Daoy (cell line): ENCODE measurements at places on chromosomes 3 and 15.
A peak's percentile ranks its signal among the peaks of the same experiment; 100 is the strongest.

DNA sequence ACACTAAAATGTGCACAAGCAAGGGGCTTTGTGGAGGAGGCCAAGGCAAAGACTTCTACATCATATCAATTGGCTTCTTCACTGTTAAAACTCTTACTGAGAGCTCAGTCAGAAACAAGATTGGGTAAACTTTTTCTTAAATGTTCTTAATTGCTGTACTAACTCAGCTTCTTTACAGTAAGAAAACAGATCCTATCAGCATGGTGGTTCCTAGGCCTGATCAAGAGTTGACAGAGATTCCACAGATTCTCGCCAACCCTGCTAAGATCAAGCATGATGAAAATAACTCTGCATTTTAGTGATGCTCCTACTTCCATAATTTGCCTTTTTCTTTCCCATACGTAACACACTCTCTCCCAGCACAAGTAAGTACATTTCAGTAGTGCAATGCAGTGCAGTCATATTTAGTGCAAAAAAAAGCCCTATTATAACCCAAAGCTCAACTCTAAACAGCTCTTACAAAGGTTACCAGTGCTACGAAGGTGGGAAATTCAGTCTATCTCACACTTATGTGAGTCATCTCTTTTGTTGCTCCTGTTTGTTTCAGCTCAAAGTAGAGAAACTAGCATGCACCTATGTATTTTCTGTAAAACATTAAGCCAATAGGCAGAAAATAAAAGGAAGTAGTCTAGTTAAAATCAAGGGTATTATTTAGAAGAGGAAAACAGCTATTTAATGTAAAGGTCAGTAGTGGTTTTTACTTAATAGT is 29.9 kb downstream of the TIGIT start:
- no peak for DNase-seq

DNA sequence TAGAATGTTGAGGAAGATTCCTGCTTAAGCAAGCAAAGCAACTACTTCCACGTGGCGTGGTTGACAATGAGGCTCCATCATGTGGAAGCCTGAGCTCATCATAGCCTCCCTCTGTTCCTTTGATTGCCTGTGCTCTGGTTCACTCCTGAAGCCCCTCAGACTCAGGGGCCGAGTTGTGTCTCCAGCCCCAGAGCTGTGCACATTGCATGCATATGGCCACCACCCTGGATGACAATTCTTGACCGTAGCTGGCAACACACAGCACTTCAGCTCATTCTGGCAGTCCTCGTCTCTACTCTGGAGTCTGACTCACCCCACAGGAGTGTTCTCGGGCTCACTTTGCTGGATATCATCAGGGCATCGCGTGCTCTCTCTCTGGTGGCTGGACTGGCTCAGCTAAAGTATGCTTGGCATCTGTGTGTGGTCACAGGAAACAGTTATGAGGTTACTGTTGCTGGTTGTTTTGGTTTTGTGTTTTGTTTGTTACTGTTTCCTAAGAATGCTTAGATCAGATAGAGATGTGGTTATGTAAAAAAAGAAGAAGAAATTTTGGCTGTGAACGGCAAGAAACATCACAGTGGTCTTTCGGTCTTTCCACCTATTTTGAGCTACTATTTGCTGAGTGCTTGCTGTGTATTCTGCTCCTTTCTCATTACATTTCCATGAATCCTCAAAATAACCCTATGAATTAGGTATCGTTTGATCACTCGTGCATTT is 41.6 kb upstream of the MRPS22 start:
- DNase-seq, result peak; percentile 98

DNA sequence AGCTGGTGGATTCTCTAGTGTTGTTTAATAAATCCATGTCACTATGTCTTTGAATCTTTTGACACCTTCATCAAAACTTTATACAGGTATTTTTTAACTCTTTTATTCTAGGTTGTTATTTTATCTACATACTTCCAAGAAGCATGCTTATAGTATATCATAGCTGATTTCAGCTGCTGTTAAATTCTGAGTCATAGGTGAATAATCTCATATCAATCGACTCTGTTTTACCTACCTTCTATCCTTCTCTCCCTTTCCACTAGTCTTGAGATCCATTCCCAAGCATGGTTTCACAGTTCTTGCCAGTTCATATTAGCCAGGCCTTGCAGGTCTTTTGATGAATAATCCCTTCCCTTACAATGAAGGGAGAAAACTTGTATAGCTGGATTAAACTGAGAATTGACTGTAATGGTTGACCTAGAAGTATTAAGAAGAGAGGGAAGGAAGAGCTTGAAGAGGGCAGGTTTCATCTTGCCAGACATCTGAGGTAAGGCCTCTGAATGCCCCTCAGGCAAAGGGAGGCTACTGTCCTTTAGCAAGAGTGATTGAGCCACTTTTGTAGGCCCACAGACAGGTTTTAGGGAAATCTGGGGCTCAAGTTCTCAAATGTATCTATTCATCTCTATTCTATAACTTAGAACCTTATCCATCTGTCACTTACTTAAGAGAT is 146.4 kb downstream of the EPHA6 start:
- no peak for DNase-seq

GRCh38 chr3:31876331-31876730 is 104.7 kb downstream of the OSBPL10 start:
- peak; percentile 65 for DNase-seq

- no peak for DNase-seq
These were observed 41.5 kb downstream of the IDH2 start for GRCh38 chr15:90060797-90061196.

GRCh38 chr3:146491303-146491702 is 21.9 kb upstream of the PLSCR2 start:
- no peak for DNase-seq

GRCh38 chr3:164040991-164041390 is 1037.3 kb downstream of the SI start:
- peak; percentile 14 for DNase-seq

DNA sequence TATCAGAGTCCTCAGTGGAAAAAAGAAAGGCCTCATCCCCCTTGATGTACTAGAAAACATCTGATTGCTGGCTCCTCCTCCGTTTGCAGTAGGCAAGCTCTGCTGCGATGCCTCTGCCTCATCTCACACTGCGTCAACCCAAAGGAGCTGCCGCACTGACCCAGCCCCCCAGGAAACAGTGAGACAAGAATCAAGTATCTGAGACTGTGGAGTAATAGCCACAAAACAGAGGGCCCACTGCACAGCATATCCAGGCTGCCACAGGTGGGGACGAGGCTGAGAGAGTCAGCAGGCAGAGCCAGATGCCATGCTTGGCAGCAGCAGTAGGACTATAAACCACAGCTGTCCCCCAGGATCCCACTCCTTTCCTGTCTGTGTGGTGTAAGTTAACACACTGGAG is 165.9 kb downstream of the STAC start:
- DNase-seq, result no peak

GRCh38 chr3:87568331-87568730 is 291.9 kb upstream of the POU1F1 start:
- no peak for DNase-seq

GRCh38 chr3:54533856-54534255 is 394.0 kb downstream of the LRTM1 start:
- DNase-seq, result peak; percentile 11

DNA sequence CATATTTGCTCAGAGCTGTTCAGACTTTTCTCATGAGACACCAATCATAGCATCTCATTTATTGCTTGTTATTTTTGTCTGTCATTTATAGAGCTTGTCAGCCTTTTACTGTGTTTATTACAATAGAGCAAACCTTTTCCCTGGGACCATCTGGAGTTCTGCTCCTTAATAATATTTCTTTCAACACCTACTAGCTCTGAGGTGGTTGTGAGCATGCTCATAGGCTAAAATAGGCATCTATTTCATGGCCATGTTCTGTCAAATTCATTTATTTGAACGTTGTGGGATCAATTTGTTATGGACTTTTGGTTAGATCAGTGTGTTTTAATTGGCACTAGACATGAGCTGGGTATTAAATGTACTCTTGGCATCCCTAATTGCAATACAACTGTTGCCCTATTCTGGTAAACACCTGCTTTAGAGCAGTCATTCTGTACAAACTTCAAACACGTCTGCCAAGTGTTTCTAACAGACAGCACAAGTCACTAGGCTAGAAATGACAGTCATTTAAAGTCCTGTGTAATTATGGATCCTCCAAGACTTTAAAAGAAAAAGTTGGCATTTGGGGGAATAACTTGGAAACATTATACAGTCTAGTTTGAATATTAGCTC is 766.3 kb downstream of the ZNF385D start:
- no peak for DNase-seq

DNA sequence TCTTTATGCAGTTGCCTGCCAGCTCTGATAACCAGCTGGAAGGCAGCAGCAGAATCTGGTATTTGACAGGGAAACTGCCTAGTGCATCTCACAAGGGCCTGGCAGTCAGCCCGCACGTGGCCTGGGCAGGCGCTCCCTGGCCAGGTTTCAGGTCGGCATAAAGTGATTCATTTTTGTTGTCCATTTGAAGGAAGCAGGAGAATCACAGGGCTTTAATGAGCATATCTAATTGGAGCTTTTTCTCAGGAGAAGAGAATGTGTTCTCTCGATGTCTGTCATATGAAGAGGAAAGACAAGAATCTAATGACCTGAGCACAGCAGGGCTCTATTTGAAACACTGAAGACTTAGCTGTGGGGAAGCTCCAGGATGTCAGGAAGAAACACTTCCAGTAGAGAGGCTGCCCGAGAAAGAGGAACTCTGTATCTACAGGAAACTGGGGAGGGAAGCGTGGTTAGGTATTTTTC is 98.8 kb upstream of the MB21D2 start:
- DNase-seq, result peak; percentile 61

- DNase-seq, result no peak
These were observed 645.9 kb downstream of the CADM2 start for GRCh38 chr3:85604641-85605040.

DNA sequence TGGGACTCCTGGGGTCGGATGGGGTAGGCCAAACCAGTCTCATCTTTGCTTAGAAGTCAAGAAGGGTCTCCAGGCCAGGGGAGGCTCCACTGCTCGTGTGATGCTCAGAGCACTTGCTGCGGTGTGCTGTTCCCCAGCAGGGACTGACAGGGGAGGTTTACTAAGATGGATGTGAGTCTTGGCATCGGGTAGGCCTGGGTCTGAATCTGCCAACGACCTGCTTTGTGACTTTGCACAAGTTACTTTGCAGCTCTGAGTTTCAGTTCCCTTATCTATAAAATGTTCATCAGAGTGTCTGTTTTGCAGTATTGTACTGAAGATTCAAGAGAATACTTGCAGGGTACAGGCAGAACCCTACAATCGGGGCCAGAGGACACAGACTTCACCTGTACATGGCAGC is 17.3 kb upstream of the CDCP1 start:
- DNase-seq, result no peak

DNA sequence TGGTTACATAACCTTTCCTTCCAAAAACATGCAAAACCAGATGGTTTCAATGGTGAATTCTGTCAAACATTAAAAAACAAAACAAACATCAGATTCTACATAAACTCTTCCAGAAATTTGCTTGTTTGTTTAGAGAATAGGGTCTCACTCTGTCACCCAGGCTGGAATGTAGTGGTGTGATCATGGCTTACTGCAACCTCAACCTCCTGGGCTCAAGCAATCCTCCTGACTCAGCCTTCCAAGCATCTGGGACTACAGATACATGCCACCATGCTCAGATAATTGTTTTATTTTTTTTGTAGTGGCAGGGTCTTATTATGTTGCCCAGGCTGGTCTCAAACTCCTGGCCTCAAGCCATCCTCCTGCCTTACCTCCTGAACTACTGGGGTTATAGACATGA is 36.1 kb downstream of the FBXL2 start:
- DNase-seq, result peak; percentile 23

GRCh38 chr15:89893027-89893426 is 767 bp downstream of the AP3S2 start:
- DNase-seq, result no peak

- no peak for DNase-seq
These were observed 63.1 kb downstream of the IFT57 start for GRCh38 chr3:108159105-108159504.

GRCh38 chr15:73994912-73995622 is 551 bp downstream of the PML start:
- DNase-seq, result no peak

DNA sequence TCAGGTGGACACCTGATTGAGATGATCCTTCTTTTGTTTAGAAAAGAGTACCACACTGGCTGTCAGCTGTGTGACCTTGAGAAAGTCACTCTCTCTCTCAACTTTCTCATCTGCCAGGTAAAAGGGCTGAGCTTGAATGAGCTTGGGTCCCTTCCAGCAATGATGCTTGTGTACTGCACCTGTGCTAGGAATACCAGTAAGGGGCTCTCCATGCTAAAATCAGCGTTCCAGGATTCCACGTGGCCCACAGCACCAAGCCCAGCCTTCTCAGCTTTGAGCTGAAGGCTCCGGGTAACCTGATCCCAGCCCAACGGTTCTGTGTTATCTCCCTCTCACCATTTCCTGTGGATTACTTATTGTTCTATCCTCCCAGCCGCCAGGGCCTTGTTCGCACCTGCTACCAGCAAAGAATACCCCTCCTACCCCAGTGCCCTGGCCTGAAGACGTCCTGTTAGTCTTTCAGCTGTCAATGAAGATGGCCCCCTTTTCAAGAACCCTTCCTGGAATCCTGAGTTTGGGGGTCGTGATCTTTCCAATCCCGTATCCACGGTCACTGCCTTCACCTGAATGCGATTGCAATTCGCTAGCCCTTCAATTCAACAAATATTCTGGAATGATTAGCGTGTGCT is 54.2 kb upstream of the CGNL1 start:
- peak; percentile 47 for DNase-seq
